KBM-7 (cell line): ENCODE measurements at places on chromosomes 3 and 15.

DNA sequence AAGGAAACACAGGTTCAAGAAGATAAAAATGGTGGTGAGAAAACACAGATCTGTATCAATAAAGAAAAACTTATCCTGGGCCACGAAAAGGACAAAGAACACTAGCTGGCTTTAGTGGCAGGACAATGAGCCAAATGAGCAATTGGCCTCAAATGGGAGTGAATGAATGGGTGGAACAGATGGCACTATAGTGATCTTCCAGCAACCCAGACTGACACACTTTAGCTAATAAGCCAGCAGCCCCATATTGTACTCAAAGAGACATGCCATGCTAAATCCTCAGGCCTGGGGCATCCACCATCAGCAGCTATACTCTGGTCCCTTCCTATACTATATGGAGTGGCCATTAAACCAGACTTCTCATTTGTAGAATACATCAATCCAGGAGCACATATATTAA is 60.0 kb upstream of the GADL1 start:
- no peak for DNase-seq

DNA sequence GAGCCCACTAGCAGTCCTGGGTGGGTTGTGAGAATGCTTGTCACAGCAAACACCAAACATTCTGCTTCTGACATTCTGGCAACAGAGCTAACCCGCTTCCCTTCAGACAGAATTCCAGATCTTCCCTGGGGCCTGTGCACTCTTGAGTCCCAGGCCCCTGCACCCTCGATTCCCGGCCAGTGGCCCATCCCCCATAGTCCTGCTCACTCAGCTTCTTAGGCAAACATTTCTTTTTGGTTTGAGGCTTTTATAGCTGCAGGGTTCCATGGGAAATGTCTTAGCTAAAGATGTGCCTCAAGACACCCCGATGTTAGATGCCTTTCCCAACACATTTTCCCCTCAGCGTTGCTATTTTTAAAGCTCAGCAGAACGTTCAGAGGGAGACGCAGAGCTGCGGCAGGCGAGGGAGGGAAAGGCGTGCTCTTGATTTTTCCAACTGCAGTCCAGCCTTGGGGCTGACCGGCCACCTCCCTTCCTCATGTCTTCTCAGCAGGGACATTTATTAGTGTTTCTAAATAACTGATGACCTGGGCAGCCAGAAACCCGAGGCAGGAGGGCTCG is 35.2 kb downstream of the ABTB1 start:
- DNase-seq: no peak

DNA sequence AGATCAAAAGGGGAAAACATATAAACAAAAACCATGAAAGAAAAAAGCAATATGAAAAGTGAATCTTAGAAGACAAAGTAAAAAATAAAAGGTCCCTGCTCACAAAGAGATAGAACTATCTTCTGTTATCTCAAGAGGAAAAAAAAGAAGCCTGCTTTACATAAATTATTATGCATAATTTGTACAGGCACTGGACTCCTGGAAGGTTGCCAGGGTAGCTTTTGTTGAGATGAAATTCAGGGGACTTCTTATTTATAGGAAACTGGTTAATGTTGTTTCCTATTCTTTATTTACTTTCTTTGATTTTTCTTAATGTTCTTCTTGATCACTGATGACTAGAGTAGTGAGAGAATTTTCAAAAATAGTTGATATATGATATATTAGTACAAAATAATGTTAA is 66.9 kb downstream of the PPM1L start:
- no peak for DNase-seq

DNA sequence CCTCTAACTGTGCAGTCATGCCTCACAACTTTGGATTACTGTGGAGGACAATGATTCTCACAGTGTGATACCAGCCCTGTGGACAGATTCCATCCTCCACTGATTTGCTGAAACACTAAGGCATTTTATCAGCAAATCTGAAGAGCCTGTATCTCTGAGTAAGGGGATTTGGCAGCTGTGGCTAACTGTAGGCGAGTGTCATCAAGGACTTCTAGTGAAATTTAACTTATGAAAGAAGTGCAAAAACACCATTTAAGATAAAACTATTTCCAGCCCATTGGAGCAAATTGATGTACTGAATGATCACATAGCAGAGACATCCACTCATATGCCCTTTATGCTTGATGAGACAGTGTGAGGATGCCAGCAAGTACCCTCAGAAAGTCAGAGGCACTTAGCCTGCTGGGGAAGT is 13.9 kb upstream of the TMPRSS7 start:
- DNase-seq: no peak
